ENCODE measurements at places on chromosomes 7 and 10.

DNA sequence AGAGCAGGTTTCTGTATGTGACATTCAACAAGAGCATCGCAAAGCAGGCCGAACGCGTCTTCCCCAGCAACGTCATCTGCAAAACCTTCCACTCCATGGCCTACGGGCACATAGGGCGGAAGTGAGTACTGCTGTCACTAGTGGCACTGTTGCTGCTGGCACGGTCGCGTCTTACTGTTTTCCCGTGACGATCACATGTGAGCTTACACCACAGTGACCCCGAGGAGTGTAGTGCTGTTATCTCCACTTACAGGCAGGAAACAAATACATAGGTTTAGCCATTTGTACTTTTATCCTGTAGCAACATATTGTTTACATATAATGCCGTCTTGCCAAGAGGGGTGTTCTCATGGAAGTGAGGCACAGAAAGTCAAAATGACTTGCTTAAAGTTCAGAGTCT is 25.4 kb downstream of the FBH1 start:
- no peak for DNase-seq
- H3K27me3 ChIP-seq: no peaks in the 10 kb centered on the region
- H3K4me1 ChIP-seq: peaks cover 3% of the 10 kb centered on the region
- H3K36me3 ChIP-seq: no peaks in the 10 kb centered on the region
- no peak overlapping the region for H3K4me3 ChIP-seq

DNA sequence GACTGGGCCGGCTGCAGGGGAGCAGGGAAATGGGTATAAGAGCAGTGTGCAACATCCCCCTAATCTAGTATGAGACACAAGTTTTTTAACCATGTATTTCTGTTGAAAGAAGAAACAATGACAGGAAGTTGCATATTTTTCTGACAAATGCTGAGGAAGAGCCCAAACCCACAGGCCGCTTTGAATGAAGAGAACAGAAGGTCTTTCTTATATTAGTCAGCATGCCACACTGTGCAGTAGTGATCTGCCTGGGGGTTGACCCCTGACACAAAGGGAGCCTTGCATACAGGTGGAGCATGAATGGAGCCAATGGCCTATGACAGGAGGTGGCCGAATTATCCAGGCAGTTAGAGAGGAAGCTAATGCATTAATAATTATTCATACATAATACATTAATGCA is 518.3 kb downstream of the PLXDC2 start:
- H3K27me3 ChIP-seq: no peaks in the 10 kb centered on the region
- H3K27ac ChIP-seq: no peak overlapping the region
- H3K4me3 ChIP-seq: no peak overlapping the region
- no peak for DNase-seq

DNA sequence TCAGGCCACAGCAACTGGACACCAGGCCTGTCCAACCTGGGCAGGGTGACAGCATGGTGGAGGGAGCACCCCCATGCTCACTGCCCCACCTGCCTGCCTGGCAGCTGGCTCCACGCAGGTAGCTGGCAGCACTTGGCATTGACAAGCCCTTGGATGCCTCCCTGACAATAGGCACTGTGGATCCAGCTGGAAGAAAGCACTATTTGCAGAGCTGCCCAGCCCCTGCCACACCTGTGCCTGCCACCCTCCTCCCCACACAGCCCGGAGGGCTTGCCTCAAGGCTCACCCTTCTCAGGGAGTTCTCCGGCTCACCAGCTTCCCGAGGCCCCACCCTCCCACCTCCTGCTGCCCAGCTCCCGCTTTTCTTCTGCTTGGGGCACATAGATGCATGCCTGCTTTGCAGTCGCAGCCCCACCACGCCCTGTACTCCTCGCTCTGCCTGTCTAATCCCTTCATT is 160.1 kb downstream of the NEURL1 start:
- no peaks in the 10 kb centered on the region for H3K36me3 ChIP-seq
- DNase-seq: no peak
- H3K4me1 ChIP-seq: peaks cover 48% of the 10 kb centered on the region

DNA sequence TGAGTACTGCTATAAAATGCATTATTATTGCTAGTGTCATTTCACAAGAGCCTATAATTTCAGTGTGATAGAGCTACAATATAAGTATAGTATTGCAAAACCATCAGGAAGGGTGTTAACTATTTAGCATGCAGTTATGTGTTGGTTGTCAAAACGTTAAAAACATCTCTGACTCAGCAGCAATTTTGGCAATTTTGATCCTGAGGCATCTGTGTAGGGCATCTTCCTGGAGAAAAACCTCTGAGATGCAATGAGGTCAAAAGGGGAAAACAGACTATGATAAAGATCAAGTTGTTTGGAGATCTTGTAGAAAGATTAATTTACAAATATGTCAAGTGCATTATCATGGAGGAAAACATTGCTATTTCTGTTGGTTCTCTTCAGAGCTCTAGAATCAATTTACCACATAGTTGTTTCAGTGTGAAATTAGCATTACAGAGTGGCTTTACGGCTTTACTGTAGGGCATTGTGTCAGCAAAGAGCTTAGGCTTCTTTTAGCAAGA is 5.3 kb downstream of the CFTR start:
- no peaks in the 10 kb centered on the region for H3K27me3 ChIP-seq
- no peak overlapping the region for H3K4me3 ChIP-seq
- H3K4me1 ChIP-seq: no peaks in the 10 kb centered on the region

DNA sequence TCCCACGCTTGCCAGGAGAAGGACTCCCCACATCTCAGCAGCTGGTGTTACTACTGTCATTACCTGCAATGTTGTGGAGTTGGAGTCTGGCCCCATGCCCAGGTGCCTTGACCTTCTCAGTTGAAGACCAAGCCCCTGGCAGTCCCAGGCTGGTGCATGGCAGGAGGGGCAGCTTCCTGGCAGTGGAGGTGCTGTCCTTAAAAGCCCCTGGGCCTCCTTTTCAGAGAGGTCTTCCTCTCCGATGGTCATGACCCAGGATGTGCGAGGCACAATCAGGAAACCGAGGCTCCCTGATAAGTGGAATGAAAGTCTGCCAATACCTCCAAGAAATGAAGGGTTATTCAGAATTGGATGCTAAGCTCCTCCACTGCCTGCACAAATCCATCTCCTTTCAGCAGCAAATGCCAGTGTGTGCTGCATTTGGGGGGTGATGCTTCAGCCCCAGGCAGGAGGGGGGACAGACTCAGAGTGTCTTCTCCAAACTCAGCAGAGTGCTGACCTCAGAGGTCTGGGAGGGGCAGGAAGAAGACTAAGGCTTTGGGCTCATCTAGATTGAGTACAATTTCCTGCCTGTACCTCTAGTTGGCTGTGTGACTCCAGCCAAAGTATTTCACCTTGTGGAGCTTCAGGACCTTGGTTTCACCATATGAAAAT is 97.0 kb upstream of the DDC start:
- H3K27ac ChIP-seq: no peak overlapping the region
- no peak overlapping the region for H3K4me3 ChIP-seq
- H3K36me3 ChIP-seq: no peaks in the 10 kb centered on the region

- no peak overlapping the region for H3K27ac ChIP-seq
- H3K27me3 ChIP-seq: no peaks in the 10 kb centered on the region
- no peak overlapping the region for H3K4me3 ChIP-seq
- no peaks in the 10 kb centered on the region for H3K36me3 ChIP-seq
These were observed 7.7 kb downstream of the NACAD start for GRCh38 chr7:45080958-45081669.

- no peak overlapping the region for H3K27ac ChIP-seq
- DNase-seq: no peak
- H3K36me3 ChIP-seq: no peaks in the 10 kb centered on the region
- H3K4me3 ChIP-seq: no peak overlapping the region
- no peaks in the 10 kb centered on the region for H3K27me3 ChIP-seq
These were observed 133.1 kb downstream of the MAPK8 start for GRCh38 chr10:48439581-48440041.

DNA sequence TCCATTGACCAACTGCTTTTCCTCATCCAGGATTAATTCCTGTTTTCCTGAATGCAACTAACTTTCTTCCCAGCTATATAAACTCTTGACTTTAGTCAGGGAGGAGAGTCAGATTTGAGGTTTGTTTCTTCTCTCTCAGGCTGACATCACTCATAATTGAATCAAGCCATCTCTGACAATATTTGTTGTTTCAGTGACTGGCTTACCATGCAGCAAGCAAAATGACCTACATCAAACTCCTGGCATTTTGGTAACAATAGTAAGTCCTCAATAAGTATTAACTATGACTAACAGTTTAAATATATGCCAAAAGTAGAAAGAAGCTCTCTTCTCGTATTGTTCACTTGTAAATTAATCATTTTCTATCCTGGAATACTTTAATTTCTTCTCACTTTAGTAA is 625.7 kb upstream of the KCND2 start:
- H3K27me3 ChIP-seq: no peaks in the 10 kb centered on the region
- H3K4me3 ChIP-seq: no peak overlapping the region
- H3K36me3 ChIP-seq: no peaks in the 10 kb centered on the region
- DNase-seq: no peak

DNA sequence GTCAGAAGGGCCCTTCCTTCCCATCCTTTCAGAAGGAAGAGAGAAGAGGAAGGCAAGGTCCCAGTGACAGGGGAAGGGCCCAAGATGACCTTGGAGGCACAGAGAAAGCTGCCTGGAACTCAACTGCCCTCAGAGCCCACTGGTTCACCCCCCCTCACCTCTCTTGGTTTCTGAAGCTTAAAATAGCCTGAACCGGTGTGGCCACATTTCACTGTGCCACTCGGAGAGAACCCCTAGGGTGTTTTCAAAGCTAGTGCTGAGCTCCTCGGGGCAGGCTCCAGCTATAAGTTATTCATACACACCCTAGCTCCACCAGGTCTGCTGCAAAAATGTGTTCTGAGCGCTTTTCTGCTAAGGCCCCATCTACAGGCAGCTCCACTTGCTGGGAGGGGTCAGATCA is 60.9 kb upstream of the ADRB1 start:
- H3K36me3 ChIP-seq: no peaks in the 10 kb centered on the region
- no peak for DNase-seq
- no peaks in the 10 kb centered on the region for H3K27me3 ChIP-seq
- no peaks in the 10 kb centered on the region for H3K4me1 ChIP-seq
- H3K4me3 ChIP-seq: no peak overlapping the region
- H3K27ac ChIP-seq: no peak overlapping the region

GRCh38 chr7:431658-432111 is 88.0 kb downstream of the PDGFA start:
- no peaks in the 10 kb centered on the region for H3K36me3 ChIP-seq
- no peaks in the 10 kb centered on the region for H3K4me1 ChIP-seq
- no peak overlapping the region for H3K4me3 ChIP-seq
- no peaks in the 10 kb centered on the region for H3K27me3 ChIP-seq

DNA sequence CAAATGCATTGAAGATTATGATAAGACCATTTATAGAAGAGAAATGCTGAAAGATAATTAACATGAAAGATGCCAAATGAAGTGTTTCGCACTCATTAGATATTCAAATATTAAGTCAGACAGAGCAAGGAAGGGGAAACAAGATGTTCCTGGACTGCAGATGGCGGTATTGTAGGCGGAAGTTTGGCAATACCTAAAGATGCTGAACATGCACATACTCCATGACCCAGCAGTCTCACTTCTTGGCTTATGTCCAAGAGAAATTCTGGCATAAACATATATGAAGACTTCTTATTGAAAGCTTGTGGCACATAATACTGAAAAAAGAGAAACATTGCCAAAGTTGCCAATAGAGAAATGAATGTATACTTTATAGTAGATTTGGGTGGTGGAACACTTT is 325.4 kb upstream of the SEMA3C start:
- no peaks in the 10 kb centered on the region for H3K4me1 ChIP-seq
- no peak overlapping the region for H3K27ac ChIP-seq
- H3K27me3 ChIP-seq: no peaks in the 10 kb centered on the region
- no peaks in the 10 kb centered on the region for H3K36me3 ChIP-seq
- H3K4me3 ChIP-seq: no peak overlapping the region

Measured in ovary (tissue), 10 donors.